Stimulated activated CD4-positive, alpha-beta T cell treated with anti-CD3 and anti-CD28 coated beads, Interleukin-2, amount 100 ng/mL, for 48 hours (primary cell): ENCODE measurements at places on chromosomes 1 and 21.
A peak's percentile ranks its signal among the peaks of the same experiment; 100 is the strongest.

DNA sequence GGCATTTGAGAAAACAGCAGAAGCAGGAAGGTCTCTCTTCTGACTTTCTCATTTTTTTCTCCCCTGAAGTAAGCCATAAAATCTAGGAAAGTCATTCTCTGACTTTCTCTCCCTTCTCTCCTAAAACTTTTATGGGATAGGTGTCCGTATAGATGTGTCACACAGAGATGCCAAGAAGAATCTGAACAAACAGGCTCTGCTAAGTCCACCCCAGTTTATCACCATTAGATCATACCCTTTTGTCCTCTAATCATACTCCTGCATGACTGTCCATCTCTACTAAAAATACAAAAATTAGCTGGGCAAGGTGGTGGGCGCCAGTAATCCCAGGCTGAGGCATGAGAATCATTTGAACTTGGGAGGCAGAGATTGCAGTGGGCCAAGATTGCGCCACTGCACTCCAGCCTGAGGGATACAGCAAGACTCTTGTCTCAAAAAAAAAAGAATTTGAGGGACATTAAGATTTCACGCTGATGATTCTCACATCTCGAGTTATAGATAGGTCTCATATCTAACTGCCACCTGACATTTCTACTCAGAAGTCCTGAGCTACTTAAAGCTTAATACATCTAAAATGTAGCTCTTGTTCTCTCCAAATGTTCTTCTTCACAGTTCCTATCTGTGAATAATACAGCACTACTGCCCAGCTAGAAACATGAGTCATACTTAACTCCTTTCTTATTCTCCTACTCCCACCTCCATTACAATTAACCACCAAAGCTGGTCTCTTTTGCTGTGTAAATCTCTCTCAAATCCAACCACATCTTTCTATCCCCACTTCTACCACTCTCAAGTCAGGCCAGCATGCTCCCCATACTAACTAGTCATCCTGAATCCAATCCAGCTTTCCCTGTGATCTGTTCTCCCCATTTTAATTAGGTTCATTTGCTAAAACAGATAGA lies 47.7 kb downstream of the ZNF644 start:
- no peak for DNase-seq

DNA sequence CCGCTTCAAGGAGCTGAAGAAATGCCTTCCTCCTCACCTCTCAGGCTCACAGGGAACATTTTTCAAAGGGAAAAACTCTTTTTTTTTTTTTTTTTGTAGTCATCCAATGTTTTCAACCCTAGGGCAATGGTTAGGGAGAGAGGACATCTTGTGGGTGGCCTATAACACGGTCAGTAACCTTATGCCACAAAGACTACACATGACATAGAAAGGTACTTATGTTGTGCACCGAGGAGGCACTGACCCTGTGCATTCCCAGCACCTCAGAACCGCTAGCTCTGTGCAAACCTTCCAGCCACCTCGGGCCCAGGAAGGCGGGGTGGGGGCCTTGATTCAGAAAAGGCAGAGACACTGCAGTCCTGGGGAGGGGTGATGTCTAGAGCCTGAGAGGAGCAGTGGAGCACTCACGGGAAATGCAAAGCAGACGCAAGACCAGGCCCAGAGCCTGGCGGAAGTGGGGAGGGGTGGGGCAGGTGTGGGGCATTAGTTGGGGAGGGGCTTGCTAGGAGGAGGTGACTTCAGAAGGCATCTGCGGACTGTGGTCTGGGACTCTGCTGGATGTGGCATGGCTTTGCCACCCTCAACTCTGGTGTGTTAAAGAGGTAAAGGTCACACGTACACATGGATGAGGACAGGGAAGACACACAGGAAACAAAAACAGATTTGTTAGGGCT lies 68.6 kb downstream of the MDM4 start:
- DNase-seq: no peak

DNA sequence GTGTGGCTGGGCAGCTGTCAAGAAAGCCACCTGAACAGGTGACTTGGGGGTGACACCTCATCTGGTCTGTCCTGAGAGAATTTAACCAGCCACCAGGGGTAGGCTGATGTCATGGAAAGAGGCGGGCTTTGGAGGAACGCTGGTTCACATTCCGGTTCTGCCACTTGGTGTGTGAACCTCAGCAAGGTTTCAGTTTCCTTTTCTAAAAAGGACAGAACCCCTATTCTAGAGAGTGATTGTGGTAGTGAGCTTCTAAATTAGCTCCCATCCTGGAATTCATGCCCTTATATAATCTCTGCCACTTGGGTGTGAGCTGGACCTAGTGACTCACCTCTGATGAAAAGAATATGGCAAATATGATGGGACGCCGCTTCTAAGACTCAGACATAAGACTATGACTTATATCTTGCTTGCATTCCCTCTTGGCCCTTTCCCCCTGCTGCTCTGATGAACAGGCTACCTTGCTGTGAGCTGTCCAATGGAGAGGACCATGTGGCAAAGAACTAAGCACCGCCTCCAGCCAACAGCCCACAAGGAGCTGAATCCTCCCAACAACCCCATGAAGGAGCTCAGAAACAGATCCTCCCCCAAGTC lies 332.1 kb downstream of the RRAGC start:
- peak; percentile 33 for DNase-seq

DNA sequence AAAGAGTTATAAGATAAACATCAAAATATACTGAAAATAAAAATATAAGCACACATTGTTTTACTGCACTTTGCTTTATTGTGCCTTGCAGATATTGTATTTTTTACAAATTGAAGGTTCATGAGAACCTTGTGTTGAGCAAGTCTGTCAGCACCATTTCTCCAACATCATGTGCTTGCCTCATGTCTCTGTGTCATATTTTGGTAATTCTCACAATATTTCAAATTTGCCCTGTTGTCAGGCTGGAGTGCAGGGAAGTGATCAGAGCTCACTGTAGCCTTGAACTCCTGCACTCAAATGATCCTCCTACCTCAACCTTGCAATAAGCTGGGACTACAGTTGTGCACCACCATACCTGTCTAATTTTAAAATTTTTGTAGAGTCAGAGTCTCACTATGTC lies 21.3 kb upstream of the CNIH3 start:
- no peak for DNase-seq

DNA sequence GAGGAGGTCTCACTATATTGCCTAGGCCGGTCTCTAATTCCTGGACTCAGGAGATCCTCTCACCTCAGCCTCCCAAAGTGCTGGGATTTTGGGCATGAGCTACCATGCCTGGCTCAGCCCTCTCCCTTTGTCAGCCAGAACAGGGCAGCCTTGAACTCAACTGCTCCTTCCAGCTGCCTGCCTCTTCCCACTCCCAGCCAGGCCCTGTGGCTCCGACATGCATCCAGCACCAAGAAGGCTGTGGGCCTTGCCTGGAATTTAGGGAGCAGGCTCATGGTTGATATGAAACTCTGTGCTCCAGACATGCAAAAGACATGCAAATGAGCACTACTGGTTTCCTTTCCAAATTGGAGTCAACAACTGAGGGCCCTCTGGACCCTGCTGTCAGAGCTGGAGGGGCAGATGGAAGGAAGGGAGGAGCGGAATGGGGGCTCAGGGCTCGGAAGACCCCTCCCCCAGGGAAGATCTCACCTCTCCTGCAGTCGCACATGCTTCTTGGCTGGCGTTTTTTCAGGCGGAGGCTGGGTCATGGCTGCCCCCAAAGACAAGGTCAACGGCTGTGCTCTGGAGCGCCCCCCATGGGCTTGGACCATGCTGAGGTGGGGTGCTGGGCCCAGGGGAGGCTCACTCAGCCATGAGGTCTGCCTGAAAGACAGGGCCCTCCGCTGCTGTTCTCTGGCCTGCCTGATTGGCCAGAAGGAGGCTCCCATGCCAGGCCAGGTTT lies 1.4 kb downstream of the PTPN7 start:
- DNase-seq: no peak

DNA sequence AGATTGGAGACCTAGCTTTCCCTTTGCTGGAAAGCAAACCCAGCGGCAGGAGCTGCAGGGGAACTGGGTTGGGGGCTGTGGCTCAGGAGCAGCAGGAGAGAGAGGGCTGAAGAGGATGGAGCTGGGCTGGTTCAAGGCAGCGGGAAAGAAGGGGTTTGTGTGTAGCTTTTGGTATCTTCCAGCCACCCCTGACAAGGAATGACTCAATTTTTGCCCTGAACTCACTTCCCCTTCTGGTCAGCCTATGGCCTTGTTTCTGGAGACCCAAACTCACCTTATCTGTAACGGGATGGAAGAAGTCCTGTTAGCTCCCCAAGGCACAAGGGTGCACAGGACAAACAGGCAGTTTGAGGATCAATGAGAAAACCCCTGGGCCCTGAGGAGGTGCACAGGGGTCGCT lies 13.1 kb downstream of the C1orf115 start:
- DNase-seq: no peak

- no peak for DNase-seq
These were observed 195.9 kb downstream of the TOMM20 start for GRCh38 chr1:234932511-234933430.
